ENCODE measurements at places on chromosomes 6 and 20.

DNA sequence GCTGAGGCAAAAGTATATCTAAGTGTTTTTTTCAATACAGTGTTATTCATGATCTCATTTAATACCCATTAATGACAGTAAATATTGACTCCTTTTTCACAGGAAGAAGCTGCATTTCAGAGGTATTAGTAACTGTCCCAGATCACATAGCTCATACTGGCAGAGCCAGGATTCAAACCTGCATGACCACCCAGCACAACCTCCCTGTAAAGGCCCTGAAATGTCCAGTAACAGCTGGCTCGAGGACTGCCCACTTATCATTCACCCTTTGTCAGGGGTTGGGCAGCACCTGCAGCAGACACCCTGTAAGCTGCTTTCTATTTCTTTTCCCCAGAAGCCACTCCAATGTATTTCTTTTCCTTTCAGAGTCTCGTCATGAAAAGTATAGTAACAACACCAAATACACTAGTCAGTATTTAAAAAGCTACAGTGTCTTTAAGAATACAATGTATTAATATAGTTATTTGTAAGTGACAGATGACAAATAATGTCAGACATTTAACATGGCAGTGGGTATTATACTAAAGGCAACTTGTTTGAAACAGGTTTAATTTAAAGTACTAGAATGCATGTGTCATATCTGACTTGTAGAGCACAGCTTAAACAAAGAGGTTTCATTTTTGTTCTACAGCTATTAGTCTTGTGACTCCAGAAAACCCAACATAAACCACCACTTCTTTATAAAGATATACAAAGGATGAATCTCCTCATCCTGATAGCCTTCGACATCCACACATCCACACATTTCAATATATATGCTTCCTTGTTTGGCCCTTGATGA lies 841.6 kb upstream of the GJE1 start:
- DNase-seq, result no peak

DNA sequence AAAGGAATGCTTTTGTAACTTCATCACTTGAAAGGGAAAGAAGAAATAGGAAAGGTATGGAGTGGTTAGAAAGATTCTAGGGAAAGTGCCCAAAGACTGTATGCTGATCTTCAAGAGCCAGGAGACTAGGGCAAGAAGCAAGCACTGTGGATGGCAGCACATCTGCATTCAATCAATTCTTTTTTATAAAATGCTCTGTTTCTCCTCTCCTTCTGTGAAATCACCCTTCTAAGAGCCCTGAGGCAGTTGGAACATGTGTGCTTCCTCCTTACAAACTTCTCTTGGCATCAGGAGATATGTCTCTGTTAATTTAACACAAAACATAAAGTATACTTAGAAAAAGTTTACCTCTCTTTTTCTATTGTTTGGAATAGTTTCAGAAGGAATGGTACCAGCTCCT lies 1162.2 kb upstream of the GJE1 start:
- no peak for DNase-seq

DNA sequence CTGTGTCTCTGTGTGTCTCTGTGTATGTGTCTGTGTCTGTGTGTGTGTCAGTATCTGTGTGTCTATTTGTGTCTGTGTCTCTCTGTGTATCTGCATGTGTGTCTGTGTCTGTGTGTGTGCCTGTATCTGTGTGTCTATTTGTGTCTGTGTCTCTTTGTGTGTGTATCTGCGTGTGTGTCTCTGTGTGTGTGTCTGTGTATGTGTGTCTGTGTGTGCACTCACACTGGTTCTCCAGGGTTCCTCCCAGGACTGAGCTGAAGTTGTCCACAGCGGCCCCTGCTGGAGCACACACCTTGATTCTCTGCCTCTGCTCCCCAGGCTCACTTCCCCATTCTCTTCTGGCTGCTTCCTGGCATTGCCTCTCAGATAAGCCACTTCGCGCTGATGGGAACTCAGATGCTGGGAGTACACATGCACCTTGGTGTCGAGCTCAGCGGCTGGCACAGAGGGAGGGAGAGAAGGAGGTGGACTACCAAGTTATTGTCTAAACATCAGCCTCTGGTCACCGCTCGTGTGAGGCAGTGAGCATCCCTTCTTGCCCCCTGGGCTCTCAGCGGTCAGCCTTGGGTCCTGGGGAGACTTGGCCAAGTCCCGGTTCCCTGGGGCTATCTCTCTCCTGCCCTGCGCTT lies 104.9 kb upstream of the NXT1 start:
- DNase-seq, result peak; percentile 84

DNA sequence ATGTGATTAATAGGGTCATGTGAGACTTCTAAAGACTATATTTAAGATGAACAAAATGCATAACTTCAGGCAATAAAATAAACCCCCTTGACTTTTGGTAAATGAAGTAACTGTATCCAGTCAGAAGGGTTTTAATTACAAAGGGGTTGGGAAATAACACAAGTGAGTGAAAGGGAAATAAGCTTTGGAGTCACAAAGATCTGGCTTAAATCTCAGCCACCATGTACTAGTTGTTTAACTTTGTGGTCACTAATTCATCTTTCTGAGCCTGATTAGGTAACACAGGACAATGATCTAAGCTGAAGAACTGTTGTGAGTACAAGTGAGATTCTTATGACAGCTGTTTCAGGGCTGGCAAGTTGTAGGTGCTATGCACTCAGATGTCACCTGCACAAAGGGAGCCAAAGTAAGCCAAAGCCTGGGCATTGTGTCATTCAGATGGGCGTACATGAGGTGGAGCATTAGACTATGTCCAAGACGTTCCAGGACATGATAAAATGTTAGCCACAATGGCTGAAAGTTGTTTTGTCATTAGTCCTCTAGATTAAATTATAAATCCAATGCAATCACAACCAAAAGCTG lies 13.8 kb downstream of the TOMM34 start:
- no peak for DNase-seq

DNA sequence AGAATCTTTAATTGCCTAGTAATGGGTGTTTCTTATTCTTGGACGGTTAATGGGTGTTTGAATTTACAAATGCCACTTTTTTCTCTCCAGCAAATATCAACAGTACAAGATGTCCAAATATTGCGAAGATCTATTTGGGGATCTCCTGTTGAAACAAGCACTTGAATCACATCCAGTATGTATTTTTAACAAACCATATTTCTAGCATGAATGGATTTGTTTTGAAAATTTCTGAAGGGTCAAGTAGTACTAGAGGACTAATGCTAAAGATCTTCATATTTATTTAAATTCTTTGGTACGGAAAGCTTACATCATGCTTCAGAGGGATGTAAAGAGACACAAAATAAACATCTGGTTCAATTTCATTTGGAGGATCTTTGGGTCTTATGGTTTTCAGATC lies 123.9 kb upstream of the LAMP5 start:
- DNase-seq, result no peak

DNA sequence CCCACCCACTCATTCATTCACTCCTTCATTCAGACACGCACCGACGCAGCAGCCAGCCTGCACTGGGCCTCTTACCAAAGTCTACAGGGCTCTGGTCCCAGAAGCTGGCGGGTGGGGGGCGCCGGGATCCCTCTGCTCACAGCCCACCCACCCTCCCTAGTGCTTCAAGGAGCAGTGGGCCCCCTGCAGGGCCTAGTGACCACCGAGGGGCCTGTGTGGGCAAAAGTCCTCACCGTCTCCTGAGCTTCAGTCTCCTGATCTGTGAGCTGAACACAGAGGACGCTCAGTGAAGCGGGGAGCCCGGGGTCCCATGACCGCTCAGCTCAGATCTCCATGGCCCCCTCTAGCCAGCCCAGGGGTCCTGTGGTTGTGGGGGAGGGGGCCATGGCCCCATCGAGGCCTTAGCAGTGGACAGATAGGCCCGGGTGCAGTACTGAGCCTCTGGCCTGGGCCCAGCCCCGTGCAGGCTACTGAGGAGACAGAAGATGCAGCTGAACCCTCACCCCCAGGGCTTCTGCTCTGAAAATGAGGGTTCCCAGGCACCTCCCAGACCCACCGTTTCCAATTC lies 33.4 kb upstream of the MRGBP start:
- no peak for DNase-seq

- no peak for DNase-seq
Measured at GRCh38 chr20:47438464-47439381, 63.0 kb upstream of the NCOA3 start.

Data from CMK (cell line).